Activated CD4-positive, alpha-beta memory T cell treated with anti-CD3 and anti-CD28 coated beads for 36 hours (primary cell): ENCODE measurements at places on chromosomes 13 and 19. TPM values are rescaled to one million over a fixed set of nuclear protein-coding genes. Genes with fewer than 3 reads are reported as not detected.
A peak's percentile ranks its signal among the peaks of the same experiment; 100 is the strongest.

The FUT2 gene
- total RNA-seq: not detected

GRCh38 chr13:31267126-31267784 lies 67.5 kb downstream of the B3GLCT start:
- no peak for DNase-seq

GRCh38 chr13:51275101-51275500 lies 52.9 kb downstream of the FAM124A start:
- DNase-seq: no peak

The PGLYRP1 gene
- total RNA-seq: not detected

DNA sequence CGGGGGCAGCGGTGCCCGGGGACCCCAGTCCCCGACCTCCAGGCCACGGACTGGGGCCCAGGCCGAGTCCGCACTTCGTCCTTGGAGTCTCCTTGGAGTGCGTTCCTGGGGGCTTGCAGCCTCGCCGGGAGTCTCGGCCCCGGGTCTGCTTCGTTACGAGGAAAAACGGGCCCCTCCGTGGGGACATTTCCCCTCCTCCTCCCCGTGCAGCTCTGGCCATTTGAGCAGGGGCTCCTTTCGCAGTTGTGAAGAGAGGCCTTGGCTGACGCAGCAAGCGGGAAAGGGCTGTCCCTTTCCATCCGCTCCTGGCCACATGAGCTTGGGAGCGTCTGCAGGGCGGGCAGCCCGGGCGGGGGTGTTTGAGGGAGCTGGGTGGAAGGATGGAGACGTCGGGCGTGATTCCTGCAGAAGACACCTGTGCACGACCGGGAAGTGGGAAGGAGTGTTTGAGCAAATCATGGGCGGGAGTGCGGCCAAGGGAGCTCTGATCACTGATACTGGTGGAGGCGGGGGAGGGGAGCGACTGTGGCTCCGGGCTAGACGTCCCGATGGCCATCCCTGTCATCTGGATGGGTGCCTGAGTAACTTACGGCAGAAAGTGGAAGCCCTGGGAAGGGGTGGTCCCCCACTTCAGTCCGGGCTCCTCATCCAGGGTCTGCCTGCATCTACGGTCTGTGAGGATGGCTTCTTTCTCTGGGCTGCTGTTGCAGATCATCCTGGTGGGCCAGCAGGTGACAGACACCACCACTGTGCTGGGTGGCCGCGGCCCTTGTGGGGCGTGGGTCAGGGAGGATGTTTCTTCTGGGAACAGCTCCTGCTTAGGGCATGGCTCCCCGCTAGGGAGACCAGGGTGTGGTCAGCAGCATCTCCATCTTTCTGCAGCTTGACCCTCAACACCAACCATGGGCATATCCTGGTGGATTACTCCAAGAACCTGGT lies 736 bp downstream of the GPI start:
- peak; percentile 38 for DNase-seq
